Adipocyte (in vitro differentiated cells): ENCODE measurements at places on chromosomes 6 and 20.

- DNase-seq, result no peak
These were observed 229.6 kb downstream of the FOXC1 start for GRCh38 chr6:1839361-1839760.

DNA sequence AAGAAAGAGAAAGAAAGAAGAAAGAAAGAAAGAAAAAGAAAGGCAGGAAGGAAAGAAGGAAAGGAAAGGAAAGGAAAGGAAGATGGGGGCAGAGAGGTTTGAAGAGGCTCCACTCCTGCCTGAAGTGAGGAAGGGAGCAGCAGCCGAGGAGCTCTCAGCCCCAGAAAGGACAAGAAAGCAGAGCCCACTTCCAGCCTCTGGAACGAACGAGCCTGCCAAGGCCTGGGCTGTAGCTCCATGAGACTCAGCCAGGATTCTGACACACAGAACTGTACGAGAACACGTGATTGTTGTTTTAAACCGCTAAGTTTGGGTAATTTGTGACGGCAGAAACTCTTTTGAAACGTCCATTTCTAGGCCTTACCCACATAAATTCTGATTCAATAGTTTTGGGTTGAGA, 69.5 kb downstream of the TTLL2 start:
- no peak for DNase-seq

GRCh38 chr6:125804264-125804663, 13.5 kb downstream of the NCOA7 start:
- no peak for DNase-seq

DNA sequence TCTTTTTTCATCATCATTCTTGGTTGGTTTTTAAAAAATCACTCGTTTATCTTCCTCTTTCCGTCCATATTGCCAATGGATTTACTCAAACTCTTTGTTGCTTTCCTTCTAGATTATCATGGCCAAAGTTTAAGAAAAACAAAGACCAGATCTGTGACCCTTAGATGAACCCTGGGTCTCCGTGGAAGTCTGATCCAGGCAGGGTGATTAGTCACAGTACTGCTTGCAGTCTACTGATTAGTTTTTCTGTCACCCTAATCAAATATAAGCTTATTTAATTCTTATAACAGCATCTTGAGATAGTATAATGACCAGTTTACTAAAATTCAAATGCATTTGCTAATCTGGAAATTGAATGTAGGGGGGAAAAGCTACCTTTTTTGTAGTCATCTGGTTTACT, 6.0 kb upstream of the SMIM28 start:
- no peak for DNase-seq

- no peak for DNase-seq
These were observed 5.7 kb upstream of the RAB5IF start for GRCh38 chr20:36599912-36600345.

DNA sequence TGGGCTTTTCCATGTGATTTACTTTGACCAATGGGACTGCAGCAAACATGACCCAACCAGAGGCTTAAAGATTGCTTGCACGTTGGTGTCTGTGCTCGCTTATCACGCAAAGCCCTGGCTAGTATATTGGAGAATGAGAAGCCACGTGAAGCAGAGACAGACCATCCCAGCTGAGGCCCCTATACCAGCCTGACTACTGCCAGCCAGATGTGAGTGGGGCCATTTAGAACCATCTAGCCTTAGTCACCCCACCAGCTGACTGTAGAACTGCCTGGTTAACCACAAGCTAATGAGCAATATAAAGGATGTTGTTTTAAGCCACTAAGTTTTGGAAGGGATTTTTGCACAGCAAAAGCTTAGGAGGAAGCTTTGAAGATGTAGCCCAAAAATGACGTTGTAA, 74.5 kb downstream of the MACROD2 start:
- peak; percentile 7 for DNase-seq

- DNase-seq, result peak; percentile 78
These were observed 95.6 kb downstream of the SNAP25 start for GRCh38 chr20:10314198-10314597.

GRCh38 chr20:64143018-64143801, 21.0 kb upstream of the MYT1 start:
- DNase-seq, result no peak

GRCh38 chr6:161220346-161220745, 53.5 kb downstream of the AGPAT4 start:
- DNase-seq, result no peak

DNA sequence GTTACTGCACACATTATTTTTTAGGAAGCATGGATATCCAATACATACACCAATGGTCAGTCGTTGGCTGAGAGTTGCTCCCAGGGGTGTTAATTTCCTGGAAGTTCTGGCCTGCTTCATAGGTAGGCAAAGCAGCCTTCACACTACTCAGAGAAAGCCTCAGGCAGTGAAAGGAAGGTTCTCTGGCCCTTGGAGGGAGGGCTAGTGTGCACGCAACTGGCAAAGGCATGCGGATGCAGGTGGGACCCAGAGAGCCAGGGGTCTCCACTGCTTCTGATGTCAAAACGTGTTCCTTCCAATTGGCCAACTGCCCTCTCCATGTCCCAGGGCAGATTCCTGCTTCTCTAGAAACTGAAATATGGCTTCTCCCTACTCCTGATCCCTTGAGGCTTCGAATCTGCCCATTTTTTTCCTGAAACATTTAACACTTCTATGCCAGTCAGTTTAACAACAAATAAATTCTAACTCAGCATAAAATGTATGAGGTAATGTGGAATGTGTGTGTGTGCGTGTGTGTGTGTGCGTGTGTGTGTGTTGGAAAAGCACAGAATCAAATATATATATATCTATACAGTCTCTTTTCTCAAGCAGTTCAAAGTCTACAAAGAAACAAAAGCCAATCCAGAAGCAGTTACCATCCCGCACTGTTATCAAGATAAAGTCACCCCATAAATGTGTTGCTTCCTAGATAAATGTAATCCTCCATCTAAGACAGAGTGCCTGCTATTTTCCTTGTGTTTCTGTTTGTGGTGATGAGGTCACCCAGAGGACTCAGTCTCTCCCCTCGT, 94.0 kb upstream of the HIVEP1 start:
- DNase-seq, result peak; percentile 76

GRCh38 chr6:139567095-139567494, 192.6 kb upstream of the CITED2 start:
- DNase-seq, result no peak

DNA sequence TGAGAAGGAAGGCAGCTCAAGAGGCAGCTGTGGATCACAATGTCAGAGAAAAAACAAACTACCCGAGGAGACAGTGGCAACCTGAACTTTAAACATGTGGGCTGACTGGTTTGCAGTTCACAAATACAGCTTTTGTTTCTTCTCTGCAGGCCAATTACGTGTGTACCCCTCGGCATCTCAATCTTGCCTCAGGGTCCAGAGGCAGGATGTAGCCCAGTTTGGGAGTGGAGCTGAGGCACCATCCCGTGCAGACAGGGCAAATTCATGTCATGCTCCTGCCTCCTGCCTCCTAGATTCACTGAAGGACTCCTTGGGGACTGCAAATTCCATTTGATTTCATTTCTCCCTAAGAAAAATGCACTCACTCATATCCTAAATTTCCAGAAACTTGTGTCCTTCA, 94.2 kb upstream of the KCNK16 start:
- DNase-seq, result peak; percentile 86

DNA sequence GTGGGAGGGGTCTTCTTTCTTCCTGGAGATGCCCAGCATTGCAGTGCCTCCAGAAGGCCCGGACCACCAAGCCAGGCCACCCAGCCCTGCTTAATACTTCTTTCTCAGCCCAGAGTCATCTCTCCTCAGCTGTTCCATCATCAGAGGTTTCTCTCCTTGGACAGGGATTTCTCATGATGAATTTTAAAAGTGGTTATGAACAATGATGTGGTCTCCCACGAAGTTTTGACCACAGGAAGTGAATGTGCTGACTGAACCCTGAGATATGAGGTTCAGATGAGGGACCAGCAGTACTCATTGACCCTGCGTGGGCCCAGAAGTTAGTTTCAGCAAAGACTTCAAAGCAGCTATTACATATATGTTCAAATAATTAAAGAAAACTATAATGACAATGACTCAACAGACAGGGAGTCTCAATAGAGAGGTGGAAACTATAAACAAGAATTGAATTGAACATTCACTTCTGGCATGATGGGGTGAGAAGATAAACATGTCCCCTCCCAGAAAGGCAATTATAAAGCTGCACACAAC, 114.5 kb upstream of the SLC22A16 start:
- no peak for DNase-seq

- no peak for DNase-seq
These were observed 47.0 kb upstream of the PCSK2 start for GRCh38 chr20:17179840-17180239.

- DNase-seq, result no peak
These were observed 938.0 kb upstream of the SLC35B3 start for GRCh38 chr6:9373308-9373707.

DNA sequence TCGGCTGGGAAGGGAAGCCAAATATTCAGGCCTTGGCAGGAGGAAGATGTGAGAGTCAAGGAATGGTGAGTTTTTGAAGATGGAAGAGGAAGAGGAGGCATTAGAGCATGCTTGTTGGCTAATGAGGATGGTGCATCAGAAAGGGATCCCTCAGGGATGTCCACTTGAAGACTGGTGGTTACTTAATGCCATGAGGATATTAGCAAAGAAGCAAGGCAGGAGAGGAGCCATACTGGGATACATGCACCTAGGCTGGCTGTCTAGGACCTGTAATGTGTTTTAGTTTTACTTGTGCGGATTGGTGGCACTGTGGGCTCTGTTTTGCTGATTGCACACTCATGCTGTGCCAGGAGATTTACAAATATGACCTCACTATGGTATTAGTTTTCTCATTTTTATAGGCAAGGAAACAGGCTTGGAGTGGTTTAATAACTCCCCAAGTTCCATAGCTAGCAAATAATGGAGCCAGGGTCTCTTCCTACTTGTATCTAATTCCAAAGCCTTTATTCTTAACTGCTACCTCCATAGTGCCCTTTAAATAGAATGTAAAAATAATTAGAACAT, 37.8 kb downstream of the NCOA7 start:
- DNase-seq, result no peak

- DNase-seq, result no peak
These were observed 100.8 kb downstream of the OR2B2 start for GRCh38 chr6:27811451-27811772.

- DNase-seq, result no peak
These were observed 39.0 kb downstream of the MAS1 start for GRCh38 chr6:159929819-159930218.

DNA sequence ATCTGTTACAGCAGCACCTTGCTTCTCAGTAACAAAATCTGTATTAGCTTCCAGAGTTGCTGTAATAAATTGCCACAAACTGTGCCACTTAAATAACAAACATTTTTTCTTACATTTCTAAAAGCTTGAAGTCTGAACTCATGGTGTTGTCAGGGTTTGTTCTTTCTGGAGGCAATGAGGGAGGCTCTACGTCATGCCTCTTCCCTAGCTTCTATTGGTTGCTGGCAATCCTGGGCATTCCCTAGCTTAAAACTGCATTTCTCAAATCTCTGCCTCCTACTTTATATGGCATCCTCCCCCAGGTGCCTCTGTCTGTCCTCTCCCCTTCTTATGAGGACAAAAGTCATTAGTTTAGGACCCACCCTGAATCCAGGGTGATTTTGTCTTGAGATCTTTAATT, 41.6 kb upstream of the TMEM244 start:
- DNase-seq, result no peak

- no peak for DNase-seq
These were observed 8.5 kb downstream of the NDUFAF4 start for GRCh38 chr6:96889146-96889545.

- DNase-seq, result no peak
These were observed 121.2 kb upstream of the PRND start for GRCh38 chr20:4600308-4601014.

- DNase-seq, result peak; percentile 2
These were observed 185.6 kb downstream of the OR2B2 start for GRCh38 chr6:27726619-27727023.

- no peak for DNase-seq
These were observed 62.1 kb downstream of the OLIG3 start for GRCh38 chr6:137432054-137432611.

GRCh38 chr6:147560670-147561069, 52.2 kb downstream of the SAMD5 start:
- DNase-seq, result no peak

GRCh38 chr6:7238900-7239589, 74.0 kb downstream of the SSR1 start:
- DNase-seq, result peak; percentile 70

DNA sequence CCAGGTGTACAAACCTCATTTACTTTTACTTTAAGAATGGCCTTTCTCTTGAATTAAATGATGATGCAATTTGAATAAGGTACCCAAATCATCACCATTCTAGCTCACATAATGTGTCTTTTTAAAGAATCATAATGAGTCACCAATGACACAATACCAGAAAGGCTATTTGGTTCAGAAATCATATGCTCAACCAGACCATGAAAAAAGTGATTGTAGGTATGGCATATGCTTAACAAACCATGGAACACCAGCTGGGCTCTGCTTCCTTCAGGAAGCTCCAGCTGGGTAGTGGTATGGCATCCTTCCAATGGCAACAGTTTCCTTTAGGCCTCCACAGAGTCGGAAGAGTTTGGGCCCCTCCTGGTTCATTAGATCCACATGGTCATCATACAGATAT, 128.2 kb downstream of the FRK start:
- no peak for DNase-seq

DNA sequence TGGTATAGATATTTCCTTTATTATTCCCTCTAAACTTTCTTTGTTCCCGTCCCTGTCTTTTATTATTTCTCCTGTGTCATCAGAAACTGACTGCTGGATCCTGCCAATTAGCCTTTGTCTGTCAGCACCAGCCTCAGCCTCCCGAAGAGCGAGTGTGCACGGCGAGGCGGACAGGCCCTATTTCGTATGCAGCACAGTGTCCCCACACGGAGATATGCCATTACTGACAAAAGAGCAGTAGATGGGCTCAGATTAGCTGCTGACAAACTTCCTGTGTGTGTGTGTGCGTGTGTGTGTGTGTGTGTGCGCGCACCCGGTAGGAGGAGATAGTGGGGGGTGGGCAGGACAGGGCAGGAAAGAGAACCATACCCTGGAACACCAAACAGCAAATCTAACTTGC, 99.5 kb upstream of the ZFP64 start:
- no peak for DNase-seq

DNA sequence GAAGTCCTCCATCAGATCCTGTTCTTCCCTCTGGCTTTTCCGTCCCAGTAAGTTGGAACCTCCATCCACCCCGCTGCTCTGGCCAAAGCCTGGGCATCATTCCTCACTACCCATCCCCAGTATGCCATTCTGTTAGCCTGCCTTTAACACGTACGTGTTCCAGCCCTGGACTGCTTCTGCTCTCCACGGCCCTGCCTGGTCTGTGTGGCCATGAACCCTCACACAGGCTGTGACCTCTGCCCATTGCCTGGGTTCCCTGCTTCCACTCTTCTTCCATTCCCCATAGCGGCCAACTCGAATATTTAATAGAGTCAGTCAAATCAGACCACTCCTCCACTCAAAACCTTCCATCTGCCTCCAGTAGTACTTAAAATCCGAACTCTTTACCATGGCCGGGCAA, 29.4 kb downstream of the RALGAPA2 start:
- DNase-seq, result no peak

DNA sequence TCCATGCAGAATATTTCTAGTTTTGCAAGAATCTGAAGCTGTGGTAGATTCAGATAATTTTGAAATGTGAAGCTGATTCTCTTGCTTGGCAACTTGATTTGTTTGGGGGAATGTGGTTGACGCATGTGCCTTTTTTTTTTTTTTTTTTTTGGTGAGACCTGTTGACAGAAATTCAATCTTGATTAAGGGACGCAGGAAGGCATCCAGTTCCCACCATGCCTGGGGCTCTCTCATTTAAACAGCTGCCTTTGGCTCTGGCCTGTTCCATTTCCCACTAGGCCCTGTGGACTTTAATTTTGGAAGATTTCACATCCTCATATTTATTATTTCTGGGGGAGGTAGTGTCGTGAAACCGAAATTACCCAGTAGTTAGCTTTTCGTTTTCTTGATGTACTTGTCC, 8.6 kb downstream of the TPX2 start:
- no peak for DNase-seq

GRCh38 chr6:65999288-65999791, 292.3 kb upstream of the EYS start:
- no peak for DNase-seq
